ENCODE measurements at places on chromosomes 12 and 14.

DNA sequence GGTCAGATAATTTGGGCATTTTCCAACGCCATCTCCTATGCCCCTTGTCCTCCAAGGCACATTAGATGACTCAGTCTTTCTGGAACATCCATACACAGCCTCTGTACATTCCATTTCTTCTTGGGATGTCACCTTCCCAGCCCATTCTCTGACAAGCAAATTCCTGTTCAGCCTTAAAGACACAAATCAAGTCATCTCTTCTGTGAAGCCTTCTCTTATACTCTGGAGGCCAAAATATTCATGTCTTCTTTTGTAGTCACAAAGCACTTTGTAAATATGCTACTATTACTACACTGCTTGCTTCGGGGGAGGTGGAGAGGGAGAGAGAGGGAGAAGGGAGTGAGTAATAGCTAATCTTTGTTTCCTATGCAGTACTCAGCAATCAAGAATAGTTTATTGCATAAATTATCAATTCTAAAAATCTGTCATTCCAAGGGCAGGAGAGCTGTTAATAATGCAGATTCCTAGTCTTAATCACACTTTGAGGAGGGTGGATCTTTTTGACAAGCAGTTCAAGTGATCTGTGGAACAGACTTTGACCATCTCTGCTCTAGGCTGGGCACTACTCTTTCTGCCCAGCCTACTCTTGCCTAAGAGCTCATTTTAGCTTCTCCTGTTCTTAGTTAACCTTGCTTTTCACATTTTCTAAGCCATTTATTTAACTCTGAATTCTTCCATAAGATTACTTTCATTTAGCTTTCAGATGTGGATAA is 27.9 kb downstream of the KCNMB4 start:
- no peak for DNase-seq

- DNase-seq: peak; percentile 85
These were observed 109.2 kb upstream of the EGLN3 start for GRCh38 chr14:34059925-34060650.

GRCh38 chr12:47121146-47121545 is 41.4 kb upstream of the AMIGO2 start:
- no peak for DNase-seq

DNA sequence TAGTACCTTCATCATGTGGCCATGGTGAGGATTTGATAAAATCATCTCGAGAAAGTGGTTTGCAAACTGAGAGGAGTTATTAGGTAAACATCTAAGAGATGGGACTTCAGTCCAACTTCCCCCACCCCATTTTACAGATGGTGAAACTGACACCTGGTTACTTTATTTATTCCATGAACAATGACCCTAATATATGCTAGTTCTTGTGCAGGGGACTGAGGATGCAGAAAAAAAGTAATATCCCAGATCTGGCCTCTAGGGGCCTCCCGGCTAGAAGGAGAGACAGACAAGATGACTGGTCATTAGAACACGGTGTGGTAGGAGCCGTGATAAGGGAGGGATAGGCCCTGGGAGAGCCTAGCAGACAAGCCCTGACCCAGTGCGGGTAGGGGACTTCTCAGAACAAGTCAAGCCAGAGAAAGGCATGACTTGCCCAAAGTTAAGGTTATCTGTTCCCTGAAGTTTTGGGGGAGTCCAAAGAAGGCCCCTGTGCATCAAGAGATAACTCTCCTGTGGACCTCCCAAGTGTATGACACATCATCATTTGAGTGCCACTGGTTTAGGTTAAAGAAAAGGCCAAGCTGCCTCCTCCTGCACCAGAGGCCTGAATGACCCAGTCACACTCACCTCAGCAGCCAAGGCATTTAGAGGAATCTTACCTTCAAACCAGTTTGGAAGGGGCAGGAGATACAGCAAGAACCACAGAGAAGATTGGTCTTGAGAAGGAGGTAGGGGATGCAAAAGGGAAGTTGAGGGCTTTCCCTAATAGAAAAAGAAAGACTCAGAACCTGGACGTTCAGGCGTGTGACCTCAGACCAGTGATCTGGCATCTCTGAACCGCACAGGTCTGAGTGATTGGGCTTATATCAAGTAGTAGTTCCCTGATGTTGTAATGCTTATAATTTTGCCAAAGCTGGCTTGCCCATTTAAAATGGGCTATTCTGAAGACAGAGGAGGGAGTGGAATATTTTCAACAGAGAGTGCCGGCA is 1.6 kb downstream of the CMKLR1 start:
- peak; percentile 66 for DNase-seq

- DNase-seq: no peak
These were observed 237.0 kb upstream of the SSTR1 start for GRCh38 chr14:37970696-37971095.

GRCh38 chr12:61584943-61585342 is 675.3 kb upstream of the USP15 start:
- no peak for DNase-seq

DNA sequence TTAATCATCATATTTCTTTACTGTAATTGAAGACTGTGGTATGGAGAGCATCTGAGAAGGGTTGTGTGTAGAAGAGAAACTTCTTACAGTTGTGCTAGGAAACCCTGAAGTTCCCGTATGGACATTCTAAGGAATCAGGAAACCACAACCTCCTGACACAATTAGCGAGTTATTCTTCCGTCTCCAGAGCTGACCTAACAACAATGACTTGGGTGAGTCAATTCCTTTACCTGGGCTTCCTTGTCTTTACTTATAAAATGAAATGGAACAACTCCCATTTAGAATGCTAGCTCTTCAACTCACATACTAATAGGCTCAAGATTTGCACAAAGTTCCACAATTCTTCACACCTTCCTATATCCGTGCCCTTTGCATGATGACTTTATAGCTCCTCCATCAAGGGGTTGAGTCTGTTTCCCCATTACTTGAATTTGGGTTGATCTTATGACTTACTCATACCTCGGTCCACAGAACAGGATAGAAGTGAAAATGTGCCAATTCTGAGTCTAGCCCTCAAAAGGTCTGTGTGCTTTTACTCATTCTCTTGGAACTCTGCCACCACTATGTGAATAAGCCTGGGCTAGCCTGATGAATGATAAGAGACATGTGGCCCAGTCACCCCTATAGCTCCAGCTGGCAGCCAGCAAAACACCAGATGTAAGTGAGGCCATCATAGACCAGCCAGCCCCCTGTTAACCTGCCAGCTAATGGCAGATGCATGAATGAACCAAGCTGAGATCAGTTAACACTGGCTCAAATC is 459.4 kb downstream of the ETNK1 start:
- DNase-seq: no peak

DNA sequence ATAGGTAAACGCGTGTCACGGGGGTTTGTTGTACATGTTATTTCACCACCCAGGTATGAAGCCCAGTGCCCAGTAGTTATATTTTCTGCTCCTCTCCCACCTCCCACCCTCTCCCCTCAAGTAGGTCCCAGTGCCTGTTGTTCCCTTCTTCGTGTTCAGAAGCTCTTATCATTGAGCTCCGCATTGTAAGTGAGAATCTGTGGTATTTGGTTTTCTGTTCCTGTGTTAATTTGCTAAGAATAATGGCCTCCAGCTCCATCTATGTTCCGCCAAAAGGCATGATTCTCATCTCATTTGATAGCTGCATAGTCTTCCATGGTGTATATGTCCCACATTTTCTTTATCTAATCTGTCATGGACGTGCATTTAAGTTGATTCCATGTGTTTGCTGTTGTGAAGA is 6.9 kb upstream of the GPRC5D start:
- DNase-seq: no peak

GRCh38 chr12:19915392-19916195 is 452.7 kb upstream of the PDE3A start:
- no peak for DNase-seq

DNA sequence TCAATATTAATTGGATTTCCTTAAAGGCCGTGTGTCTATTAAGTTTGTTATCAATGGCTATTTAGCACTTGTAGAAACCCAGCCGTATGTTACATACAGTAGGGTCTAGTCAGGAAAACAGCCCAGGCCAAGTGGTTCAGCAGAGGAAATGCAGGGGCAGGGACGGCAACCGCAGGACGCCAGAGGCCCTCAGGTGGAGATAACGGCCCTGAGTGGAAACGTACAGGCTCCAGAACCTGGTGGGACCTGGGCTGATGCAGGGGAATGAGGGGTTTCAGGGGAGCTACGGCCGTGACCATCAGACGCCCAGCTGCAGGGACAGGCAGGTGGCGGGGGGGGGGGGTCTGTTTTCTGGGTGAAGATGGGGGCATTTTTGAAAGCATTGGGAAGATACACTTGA is 3.7 kb upstream of the ANKLE2 start:
- DNase-seq: no peak

GRCh38 chr12:1805441-1806081 is 14.8 kb upstream of the LRTM2 start:
- no peak for DNase-seq

GRCh38 chr14:55913324-55914025 is 204.7 kb upstream of the PELI2 start:
- no peak for DNase-seq

DNA sequence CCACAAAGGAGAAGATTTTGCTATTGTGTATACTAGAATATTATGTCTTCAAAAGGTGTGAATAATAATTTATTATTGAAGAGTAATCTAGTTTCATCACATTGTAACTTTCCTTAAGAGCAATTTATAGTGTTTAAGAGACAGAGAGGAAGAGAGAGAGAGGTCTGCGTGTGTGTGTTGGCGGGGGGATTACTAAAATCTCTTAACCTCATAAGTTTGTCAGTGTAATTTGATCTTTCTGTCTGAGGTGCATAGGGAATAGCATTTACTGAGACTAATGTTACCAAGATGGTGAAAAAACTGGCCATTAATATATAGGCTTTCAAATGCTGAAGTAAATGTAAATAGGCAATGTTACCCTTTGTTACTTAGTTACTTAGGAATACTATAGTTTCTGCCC is 48.2 kb upstream of the BTG1 start:
- DNase-seq: no peak

DNA sequence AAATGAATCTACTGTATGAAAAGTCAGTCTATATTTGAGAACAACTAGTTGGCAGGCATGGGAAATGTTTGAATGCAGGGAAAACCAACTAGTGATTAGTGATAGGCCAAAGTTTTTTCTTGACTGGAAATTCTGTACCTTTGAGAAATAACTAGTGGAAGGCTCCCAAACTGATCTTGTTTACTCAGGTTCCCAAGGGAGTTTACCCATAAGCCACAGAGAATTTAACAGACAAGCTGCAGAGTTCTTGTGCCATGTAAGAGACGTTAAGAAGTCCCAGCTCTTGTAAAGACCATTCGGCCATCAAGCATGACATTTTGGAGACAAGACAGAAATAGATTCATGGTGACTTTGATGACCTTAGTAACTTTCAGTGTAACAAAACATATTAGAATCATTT is 1882.8 kb upstream of the SEL1L start:
- DNase-seq: no peak

GRCh38 chr14:97791072-97791471 is 993.9 kb downstream of the VRK1 start:
- no peak for DNase-seq

- no peak for DNase-seq
These were observed 417.2 kb upstream of the NOVA1 start for GRCh38 chr14:27015065-27015464.

GRCh38 chr14:97180304-97181200 is 383.4 kb downstream of the VRK1 start:
- no peak for DNase-seq

GRCh38 chr12:79644274-79645234 is 46.2 kb downstream of the PAWR start:
- no peak for DNase-seq

DNA sequence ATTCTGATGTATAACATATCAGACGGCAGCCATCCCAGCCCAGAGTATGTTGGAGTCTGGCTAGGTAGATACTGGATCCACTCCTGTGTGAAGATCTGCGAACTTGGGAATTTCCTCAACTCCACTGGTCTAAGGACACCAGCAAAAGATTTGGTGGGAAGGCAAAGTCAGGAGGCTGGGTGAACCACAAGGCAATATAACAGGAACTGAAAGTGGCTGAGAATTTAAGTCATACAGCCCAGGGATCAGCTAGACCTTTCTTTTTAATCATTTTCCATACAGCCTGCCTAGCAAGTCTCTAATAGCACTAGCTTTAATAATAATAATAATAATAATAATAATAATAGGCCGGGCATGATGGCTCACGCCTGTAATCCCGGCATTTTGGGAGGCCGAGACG is 34.8 kb downstream of the BRAP start:
- no peak for DNase-seq

- no peak for DNase-seq
These were observed 1.6 kb upstream of the PAX9 start for GRCh38 chr14:36659822-36660735.

DNA sequence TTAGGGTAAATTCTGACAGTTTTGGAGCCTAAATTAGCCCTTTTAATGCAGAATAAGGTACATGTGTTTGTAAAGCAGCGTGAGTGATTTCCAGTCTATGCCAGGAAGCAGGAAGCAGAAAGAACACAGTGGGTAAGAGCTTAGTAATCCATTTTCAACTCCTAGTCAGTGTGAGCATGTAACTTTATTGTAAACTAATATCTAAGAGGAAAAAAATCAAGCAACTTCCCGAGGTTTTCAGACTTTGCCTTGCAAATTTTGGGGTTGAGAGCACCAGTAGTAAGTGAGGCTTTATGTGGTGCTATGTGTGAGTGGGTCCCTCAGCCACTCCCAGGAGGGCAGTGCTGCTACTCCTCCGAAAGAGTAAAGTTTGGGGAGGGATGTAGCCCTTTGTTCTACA is 2.9 kb downstream of the CIPC start:
- DNase-seq: no peak

GRCh38 chr12:48980389-48980952 is 2.3 kb downstream of the WNT1 start:
- peak; percentile 66 for DNase-seq

DNA sequence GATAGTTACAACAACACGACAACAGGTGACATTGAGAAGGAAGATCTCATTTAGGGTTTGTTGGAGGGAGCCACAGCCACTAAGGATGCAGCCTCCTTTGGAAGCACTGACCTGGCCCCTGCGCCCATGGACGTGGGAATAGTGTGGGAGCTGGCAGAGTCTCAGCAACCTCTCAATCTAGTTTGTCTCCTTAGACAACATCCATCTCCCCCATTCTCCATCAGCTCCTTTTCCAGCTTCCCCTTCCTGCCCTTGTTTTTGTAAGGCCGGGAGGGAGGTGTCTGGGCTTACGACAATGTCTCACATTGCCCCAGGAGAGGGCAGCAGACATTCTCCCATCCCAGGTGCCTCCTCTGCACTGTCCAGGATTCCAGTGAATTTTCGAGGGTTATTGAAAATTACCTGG is 170.2 kb upstream of the PZP start:
- DNase-seq: no peak

DNA sequence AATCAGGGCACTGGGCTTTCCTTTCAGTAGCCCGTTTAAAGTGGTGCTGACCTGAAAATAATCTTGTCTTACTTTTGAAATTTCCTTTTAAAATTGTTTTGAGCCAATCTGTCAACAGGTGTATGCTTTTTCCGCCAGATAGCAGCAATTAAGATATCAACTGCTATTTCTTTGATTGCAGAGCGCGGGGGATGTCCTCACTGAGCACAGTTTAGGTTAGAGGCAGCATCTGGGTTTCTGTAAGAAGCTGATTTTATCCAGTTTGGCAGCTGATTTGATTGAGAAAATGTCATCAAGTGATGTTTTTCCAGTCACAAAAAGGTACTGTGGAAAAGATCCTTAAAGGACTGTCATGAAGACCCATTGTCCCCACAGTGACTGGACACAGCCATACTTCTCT is 371.8 kb downstream of the ADAMTS20 start:
- no peak for DNase-seq

- DNase-seq: peak; percentile 2
These were observed 603.5 kb downstream of the RPL10L start for GRCh38 chr14:46048127-46048526.

GRCh38 chr12:51388846-51389245 is 2.4 kb downstream of the GALNT6 start:
- DNase-seq: no peak

- DNase-seq: peak; percentile 31
These were observed 286.0 kb downstream of the ZFP36L1 start for GRCh38 chr14:68506645-68507419.
